ENCODE measurements at places on chromosomes 12 and 14.
A peak's percentile ranks its signal among the peaks of the same experiment; 100 is the strongest.

GRCh38 chr14:75042035-75042434, 9.2 kb downstream of the MLH3 start:
- no peak for DNase-seq

DNA sequence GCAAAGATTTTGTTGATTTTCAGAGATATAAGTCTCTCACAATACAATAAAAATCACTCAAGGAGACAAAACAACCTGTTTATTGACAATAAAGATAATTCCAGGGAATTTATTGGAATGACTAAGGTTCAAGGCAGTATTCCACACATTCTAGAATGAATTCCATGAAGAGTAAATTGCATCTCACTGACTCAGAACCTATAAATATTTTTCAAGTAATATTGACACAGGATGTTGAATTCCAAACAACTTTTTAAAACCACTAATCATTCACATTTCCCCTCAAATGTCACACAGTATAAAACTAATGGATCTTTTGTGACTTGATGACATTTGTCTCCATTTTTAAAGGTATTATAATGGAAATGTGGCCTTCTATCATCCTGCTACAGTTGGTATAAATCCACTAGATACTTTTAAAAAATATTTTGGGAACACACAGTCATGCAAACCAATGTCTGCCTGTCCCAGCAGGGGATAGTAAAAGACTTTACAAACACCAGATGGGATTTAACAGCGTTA, 42.1 kb upstream of the LGR5 start:
- no peak for DNase-seq

DNA sequence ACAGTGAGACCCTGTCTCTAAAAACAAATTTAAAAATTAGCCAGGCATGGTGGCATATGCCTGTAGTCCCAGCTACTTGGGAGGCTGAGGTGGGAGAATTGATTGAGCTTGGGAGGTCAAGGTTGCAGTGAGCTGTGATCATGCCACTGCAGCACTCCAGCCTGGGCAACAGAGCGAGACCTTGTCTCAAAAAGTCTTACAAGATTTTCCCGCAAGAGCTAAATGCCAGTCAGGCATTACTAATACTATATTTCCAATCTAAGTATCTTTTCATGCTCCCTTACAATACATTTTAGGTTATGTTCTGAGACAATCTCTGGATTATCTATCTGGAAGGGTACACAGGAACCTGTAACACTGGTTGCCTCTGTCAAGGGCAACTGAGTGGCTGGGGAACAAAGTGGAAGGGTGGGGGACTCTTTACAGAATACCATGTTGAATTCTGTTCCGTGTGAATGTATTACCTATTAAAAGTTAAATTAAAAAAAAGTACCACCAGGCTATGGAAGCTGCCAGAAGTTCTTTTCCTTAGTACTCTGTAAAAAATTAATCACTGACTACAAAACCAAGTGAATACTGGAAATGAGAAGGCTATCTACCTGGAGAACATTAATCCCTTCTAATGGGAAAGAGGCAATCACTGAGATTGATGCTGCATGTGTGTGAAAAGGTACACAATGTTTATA, 56.7 kb downstream of the BTBD7 start:
- no peak for DNase-seq

- peak; percentile 62 for DNase-seq
Measured at GRCh38 chr12:104494137-104494792, 37.5 kb downstream of the CHST11 start.

GRCh38 chr12:23217158-23217557, 592.2 kb downstream of the ETNK1 start:
- no peak for DNase-seq

DNA sequence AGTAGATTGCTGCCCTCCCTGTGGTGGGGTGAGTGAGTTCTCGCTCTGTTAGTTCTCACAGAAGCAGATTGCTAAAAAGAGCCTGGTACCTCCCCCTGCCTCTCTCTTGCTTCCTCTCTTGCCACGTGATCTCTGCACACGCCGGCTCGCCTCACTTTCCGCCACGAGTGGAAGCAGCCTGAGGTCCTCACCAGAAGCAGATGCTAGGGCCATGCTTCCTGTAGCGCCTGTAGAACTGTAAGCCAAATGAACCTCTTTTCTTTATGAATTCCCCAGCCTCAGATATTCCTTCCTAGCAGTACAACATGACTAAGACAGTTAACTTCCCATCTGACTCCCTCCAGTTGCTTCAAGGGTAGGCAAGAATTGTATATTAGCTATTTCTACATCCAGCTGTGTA, 76.2 kb downstream of the ETV6 start:
- DNase-seq: no peak

DNA sequence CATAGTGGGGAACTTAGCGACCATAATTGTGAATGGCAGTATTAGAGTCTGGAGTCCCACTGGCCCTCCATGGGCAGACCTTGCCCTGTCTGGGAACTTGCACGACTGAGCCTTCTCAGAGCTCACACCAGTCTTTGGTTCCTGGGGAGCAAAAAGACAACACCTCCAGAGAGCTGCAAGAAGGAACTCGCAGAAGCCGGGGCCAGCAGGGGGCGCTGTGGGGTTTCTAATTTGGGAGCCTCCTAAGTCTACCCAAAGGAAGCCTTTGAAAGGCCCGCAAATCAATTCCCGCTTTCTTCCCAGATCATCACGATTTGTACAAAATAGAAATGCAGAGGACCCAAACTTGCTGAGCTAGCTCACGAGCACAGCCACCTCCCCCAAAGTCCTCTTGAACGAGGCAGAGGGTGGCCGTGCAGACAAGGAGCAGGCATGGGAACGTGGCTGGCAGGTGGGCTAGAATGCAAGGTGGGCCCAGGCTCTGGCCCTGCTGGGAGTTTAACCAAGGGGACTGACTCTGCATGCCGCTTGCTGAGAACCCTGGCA, 46.3 kb upstream of the FBXO21 start:
- DNase-seq: peak; percentile 46

GRCh38 chr14:104476437-104476836, 103.1 kb upstream of the C14orf180 start:
- no peak for DNase-seq

GRCh38 chr14:76872796-76873432, 46.7 kb downstream of the LRRC74A start:
- DNase-seq: peak; percentile 72

GRCh38 chr12:58886474-58886873, 33.8 kb downstream of the LRIG3 start:
- no peak for DNase-seq

- DNase-seq: no peak
Measured at GRCh38 chr12:64670919-64671639, 60.8 kb downstream of the RASSF3 start.

GRCh38 chr14:87944987-87945604, 47.9 kb downstream of the GALC start:
- DNase-seq: peak; percentile 66

Data from CD4-positive, alpha-beta T cell treated with Interleukin-4 for 1 hour (primary cell).